ENCODE measurements at places on chromosomes 11 and 22.

DNA sequence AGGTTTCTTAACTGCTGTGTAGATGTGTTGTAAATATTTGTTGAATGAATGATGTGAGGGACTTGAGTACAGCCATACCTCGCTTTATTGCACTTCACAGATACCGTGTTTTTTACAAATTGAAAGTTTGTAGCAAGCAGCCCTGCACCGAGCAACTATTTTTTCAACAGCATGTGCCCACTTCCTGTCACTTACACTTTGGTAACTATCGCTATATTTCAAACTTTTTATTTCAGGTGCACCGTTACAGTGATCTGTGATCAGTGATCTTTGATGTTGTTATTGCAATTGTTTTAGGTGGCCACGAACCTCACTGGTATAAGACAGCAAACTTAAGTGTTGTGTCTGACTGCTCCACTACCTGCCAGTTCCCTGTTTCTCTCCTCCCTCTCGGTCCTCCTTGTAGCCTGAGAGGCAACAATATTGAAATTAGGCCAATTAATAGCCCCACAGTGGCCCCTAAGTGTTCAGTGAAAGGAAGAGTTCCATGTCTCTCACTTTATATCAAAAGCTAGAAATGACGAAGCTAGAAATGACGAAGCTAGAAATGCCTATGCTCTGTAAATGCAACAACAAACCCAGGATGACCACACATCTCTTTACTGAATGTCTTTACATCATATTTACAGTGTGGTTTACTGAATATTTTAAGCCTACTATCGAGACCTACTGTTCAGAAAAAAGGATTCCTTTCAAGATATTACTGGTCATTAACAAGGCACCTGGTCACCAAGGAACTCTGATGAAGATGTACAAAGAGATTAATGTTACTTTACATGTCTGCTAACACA, 1.0 kb downstream of the SFI1 start:
- no peak for DNase-seq

- DNase-seq: no peak
Measured at GRCh38 chr11:11973361-11973800, 35.0 kb downstream of the DKK3 start.

- DNase-seq: no peak
Measured at GRCh38 chr11:96229354-96229977, 113.5 kb downstream of the MAML2 start.

- DNase-seq: no peak
Measured at GRCh38 chr22:20638507-20638870, 131.1 kb downstream of the MED15 start.

DNA sequence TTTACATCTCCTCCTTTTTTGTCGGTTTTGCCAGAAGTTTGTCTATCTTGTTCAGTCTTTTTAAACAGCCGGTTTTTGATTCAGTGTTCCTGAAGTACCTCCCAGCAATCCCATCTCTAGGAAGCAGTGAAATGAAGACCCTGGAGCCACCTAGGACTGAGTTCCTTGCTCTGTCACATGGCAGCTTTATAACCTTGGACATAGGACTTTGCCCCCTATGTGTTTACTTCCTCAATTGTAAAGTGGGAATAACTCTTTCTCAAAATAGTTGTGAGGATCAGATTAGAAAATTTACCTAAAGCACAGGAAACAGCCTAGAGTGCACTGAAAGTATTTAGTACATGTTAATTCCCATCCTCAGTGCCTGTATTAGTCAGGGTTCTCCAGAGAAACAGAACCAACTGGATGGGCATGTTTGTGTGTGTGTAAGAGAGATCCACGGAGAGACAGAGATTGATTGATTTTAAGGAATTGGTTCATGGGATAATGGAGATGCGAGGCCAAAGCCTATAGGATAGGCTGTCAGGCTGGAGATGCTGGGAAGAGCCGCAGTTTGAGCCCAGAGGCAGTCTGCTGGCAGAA, 20.0 kb downstream of the FAM83F start:
- DNase-seq: no peak

- DNase-seq: no peak
Measured at GRCh38 chr11:77141034-77141433, 13.0 kb downstream of the MYO7A start.

DNA sequence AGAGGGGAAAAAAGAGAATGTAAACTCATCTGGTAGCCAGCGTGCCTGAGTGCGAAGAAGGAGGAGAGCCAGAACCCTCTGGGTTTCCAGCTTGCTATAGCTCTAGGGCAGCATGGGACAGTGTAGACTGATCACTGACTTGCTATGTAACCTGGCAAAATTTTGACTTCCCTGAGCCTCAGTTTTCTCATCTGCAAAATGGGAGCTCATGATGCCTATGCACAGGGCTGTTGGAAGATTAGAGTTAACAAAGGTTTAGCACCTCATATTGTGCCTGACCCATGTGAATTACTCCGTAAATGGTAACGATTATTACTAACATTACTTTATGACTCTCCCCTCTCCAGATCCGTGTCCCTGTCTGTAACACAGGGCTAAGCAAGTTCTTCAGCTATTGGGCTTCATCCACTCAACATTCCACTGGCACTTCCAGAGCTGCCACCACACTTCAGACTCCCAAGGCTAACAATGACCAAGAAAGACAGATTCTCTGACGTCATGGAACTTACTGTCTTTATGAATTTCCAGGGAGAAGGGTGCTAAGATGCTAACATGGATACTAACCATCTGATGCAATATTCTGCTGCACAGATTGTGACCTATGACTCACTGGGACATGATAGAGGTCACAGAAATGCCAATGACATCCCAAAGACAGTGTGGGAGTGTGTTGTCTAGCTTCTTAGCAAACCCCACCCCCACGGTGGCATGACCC, 195.2 kb downstream of the TRIM29 start:
- no peak for DNase-seq

DNA sequence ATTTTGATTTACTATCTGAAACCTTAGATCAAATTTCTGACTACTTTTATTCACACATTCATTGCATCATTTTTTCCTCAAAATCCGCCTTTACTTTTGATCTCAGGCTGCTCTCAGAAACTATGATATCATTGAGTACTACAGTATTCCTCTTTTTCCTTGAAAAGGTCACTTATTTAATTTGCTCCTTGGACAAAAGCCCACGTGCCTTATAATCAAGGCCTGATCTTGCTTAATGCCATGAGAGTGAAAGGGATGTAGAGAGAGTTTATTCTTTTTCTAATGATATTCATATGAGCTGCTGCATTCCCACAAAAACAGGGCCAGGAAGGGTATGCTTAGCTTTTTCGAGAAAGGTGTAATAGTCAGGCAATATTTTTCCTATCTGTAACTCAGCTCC, 327.0 kb downstream of the ETS1 start:
- DNase-seq: no peak

- peak; percentile 53 for DNase-seq
Measured at GRCh38 chr22:39738746-39739145, 154.8 kb downstream of the ENTHD1 start.

DNA sequence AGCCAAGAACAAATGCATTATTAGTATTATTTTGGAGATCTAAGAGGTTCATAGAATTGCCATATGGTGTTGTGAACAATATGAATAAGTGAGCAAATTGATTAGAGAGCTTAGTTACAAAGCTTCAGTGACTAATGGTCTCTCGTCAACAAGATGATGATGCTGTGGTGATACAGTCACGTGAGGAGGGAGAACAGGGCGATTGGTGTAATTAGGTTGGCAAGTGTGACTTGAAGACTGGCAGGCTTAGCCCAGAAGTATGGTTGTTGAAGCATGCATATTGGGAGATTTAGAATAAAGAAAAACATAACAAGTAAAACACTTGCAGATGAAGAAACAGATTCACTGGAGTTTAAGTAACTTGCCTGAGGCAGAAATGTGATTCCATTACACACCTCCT, 100.6 kb upstream of the SORL1-AS1 start:
- DNase-seq: no peak

GRCh38 chr11:95089620-95090542, at the start of gene ENDOD1:
ENDOD1 (plus strand) TSS chr11:95089846; CDS start chr11:95089928, 82 bp downstream.
- DNase-seq: peak; percentile 62

DNA sequence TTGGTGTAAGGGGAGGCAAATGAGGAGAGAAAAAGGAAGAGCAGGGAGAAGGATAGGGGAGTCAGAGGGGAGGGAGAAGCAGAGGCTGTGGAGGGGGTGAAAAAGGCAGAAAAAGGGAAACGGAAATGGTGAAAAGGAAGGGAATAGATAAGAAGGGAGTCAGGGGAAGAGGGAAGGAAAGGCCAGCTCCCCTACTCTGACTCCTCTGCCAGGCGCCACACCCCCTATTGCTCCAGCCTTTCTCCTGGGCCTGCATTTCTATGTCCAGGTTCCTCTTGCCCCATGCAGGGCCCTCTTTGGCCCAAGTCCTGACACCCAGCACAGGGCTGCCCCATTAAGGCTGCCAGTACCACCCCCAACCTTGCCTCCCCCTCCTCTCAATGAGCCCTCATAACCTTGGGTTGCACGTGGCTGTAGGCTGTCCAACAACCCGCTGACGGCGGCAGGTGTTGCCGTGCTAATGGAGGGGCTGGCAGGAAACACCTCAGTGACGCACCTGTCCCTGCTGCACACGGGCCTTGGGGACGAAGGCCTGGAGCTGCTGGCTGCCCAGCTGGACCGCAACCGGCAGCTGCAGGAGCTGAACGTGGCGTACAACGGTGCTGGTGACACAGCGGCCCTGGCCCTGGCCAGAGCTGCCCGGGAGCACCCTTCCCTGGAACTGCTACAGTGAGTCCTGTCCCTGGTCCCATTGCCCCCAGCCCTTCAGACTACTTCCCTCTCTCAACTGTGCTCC, 3.4 kb upstream of the NHERF4 start:
- DNase-seq: no peak

DNA sequence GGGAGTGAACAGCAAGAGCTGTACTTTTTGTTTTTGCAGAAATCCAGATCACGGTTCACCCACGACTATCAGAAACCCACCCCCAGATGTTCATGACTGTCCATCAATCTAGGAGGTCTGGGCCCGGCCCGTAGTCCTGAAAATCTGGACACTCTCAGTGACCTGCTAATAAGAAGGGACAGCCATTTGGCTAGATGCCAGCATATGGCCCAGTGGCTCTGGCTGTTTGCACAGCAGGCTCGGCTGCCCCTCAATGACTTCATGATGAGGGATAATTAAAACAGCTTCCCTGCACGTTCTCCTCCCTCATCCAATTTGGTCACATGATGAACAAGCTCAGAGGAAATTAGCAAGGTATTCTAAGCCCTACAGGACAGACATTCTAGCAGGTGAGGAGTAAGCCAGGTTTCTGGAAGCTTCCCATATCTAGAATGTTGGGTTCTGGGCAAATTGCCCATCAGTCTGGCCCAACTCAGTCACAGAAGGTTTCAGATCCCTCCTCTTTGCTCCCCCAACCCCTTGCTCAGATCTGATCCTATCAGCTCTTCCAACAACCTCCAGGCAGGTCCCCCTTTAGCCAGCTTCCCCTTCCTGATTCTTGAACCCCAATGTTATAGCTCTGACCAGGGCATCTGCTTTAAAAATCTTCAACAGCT, 397.3 kb downstream of the SHANK2 start:
- no peak for DNase-seq

DNA sequence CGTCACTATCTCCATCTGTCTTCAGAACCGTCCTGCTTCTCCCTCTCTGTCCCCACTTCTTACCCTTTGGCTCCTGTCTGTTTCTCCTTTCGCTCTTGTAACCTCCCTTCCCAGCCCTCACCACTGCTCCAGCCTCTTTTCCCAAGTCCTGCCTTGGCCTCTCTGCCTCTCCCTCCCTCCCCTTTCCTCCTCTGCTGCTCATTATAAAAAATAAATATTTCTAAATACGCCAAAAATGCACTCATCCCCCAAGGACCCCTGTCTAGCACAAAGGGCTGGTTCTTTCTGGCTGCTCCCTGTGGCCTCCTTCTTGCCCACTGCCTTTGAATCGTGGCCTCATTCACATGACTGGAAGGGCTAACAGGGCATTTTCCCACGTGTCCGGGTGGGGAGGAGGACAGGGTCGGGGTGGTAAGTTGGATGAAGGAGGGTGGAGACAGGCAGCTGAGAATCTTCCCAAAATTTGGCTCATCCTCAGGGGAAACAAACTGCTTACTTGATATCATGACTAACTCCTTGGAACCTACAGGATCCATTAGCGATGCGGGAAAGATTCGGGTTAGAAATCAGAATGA, 26.4 kb upstream of the OAF start:
- DNase-seq: no peak

DNA sequence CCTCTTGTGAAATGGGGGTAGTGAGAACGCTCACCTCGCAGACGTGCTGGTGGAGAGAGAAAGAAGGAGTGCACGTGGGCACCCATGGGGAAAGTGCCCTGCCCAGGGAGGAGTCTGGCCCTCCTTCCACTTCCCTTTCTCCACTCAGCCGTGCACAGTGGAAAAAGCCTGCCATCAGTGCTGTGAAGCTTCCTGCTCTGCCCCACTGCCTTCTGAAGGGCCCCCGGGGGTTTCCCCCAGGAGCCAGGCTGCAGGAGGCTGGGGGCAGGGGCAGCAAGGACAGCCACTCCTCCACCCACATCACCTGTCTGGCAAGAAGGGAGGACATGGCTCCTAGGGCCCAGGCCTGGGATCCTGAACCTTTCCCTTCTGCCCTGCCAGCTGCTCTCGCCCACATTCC, 7.6 kb downstream of the TP53I11 start:
- no peak for DNase-seq

GRCh38 chr11:1129143-1129610, 28.6 kb upstream of the MUC5AC start:
- DNase-seq: no peak

- DNase-seq: no peak
Measured at GRCh38 chr11:134939905-134940304, 527.9 kb upstream of the B3GAT1 start.

GRCh38 chr11:9761441-9761945, 97.6 kb downstream of the SWAP70 start:
- DNase-seq: no peak

DNA sequence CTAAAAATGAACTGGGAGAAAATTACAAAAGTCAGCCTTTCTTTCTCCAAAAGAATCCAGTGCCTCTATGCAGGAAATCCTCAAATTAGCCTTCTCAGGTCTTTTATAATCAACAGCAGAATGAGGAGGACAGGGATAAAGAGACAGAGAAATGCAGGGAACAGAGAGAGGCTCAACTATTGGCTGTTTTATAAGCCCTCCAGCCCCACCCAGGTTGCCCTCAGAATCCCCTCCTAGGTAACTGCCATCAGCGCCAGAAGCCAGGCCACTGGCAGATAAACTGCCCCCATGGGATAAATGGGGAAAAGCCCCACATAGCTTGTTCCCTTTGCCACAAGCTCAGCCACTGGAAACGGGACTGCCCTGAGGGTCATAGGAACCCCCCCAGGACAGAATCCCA, 10.9 kb upstream of the HMOX1 start:
- no peak for DNase-seq

- no peak for DNase-seq
Measured at GRCh38 chr11:73854680-73855079, 22.0 kb downstream of the COA4 start.

DNA sequence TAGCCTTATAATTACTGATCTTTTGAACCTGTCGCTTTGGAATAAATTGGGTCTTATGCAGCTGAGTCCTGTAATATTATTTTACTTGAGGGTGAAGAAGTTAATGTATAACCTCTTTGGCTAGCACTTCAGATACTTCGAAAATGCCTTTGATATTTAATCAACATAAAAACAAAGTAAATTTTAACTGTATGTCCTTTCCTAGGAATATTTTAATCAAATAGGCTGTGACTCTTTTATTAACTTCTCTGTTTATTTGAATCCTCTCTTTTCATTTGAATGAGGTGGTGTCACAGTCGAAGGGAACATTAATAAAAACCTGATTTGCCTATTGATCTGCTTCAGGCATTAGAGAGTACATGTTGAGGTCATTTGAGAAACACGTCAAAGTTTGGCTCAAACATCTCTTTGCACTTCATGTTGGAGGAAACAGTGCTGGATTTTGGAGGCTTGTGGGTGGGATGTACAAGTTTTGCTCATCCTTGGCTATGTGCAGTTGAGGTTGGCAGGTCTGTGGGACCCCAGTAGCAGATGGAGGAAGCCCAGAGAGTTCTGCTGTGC, 143.6 kb downstream of the NCAM1 start:
- no peak for DNase-seq

Measured in fibroblast of skin of left biceps (primary cell).